ENCODE measurements at places on chromosomes 6 and 20. TPM values are rescaled to one million over a fixed set of nuclear protein-coding genes. Genes with fewer than 3 reads are reported as not detected.

Gene ESR1
- total RNA-seq: 0.02 TPM

Gene TULP4
- 4.8 TPM for total RNA-seq

Gene KCNB1
- 3.6 TPM for total RNA-seq

Gene GINS1
- total RNA-seq: 34.6 TPM

Gene CAGE1
- not detected for total RNA-seq

Gene RHAG
- not detected for total RNA-seq

Gene DCDC2
- total RNA-seq: 2.7 TPM

Gene C6orf141
- 13.3 TPM for total RNA-seq

Gene L3MBTL3
- total RNA-seq: 2.0 TPM

Gene MUC21
- not detected for total RNA-seq

Gene CTCFL
- total RNA-seq: not detected

Gene LY6G6D
- total RNA-seq: not detected

Gene CRISP3
- not detected for total RNA-seq

Gene PGM3
- total RNA-seq: 26.3 TPM

Gene ATP9A
- 16.1 TPM for total RNA-seq

Gene DNAH8
- not detected for total RNA-seq

Gene PAX1
- total RNA-seq: not detected

Gene ERVFRD-1
- total RNA-seq: not detected

Gene FAM83C
- total RNA-seq: 0.06 TPM

Gene PSORS1C2
- not detected for total RNA-seq

Gene TGM2
- total RNA-seq: 343 TPM

Gene SMIM8
- total RNA-seq: 3.6 TPM

Gene TCF21
- 0.09 TPM for total RNA-seq

Gene STX11
- 2.3 TPM for total RNA-seq

Gene SPDEF
- 1.6 TPM for total RNA-seq

Gene PDYN
- total RNA-seq: not detected

Gene BACH2
- 0.42 TPM for total RNA-seq
